ENCODE measurements at places on chromosomes 12 and 14. TPM values are rescaled to one million over a fixed set of nuclear protein-coding genes. Genes with fewer than 3 reads are reported as not detected.

GRCh38 chr14:64510825-64511671 is 6.5 kb downstream of the ZBTB1 start:
- no peak for DNase-seq

GLT8D2 gene
- total RNA-seq, result 6.0 TPM

NRL gene
- total RNA-seq, result 0.77 TPM

PDE3A gene
- 171 TPM for total RNA-seq
